ENCODE measurements at places on chromosomes 16 and 17.

DNA sequence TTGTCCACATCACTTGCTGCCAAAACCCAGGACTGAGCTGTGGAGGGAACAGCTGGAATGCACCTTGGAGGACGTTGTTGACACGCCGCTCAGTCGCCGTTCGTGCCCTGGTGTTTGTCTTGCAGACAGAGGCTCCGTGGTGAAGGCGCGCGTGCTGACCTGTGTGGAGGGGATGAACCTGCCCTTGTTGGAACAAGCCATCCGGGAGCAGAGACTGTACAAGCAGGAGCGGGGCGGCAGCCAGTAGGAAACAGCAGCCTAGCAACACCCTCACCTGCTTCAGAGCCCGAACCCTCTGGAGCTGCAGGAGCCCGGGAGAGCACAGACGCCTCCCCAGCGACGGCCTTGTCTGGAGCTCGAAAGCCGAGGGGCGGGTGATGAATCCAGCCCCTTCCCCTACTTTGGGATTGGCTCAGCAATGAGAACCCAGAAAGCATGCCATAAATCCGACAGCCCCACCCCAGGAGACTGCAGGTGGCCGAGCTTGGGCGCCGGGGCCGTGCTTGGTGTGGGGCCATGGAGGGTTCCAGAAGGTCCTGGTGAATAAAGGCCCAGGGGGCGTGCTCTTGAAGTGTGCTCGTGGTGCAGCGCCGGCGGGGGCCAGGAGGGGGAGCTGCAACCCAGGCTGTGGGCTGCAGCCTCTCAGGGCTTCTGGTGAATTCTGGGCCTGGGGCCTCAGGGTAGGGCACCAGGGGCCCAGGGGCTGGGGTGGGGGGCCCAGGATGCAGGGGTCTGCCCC lies 470 bp upstream of the CDK3 start:
- peak; percentile 62 for DNase-seq

- no peak for DNase-seq
Measured at GRCh38 chr17:59370593-59371299, 39.3 kb downstream of the YPEL2 start.

GRCh38 chr17:74807925-74808324 lies 31.8 kb upstream of the NAT9 start:
- no peak for DNase-seq

- DNase-seq, result no peak
Measured at GRCh38 chr17:5444209-5444608, 5.3 kb upstream of the C1QBP start.

- DNase-seq, result no peak
Measured at GRCh38 chr16:23948949-23949411, 113.2 kb downstream of the PRKCB start.

GRCh38 chr17:51221322-51221721 lies 38.5 kb downstream of the MBTD1 start:
- no peak for DNase-seq

DNA sequence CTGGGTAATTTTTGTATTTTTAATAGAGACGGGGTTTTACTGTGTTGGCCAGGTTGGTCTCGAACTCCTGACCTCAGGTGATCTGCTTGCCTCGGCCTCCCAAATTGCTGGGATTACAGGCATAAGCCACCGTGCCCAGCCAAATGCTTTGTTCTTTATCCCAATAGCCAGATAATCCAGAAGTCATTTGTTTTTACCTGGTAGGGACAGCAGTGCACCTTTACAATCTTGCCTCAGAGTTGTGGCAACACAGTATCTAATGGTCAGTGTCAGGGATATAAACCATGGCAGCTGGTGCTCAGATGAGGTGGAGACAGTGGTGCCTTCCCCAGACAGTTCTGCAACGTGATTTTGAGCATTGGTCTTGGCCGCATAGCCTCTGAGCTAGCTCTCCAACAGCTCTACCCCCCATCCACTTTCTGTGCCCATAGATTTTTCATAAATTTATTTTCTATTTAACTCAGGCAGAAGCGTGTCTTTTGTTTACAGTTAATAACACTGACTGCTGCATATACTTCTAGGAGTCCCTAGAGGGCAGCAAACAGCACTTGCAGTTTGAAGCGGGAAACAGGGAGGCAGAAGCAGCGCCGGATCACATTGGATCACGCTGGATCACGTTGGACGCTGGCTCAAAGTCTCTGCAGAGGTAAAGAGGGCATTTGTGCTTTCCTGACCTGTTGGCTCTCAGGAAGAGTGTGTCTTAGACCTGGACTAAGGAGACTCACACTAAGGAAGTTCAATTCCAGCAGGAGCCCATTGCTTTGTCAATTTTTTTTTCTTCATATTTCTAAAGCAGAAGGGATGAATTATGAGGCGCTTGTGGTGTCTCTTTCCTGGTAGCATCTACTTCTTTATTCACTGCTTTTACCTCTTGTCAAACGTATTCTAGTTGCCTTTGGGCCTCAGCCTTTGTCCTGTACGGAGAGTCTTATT lies 5.1 kb upstream of the GGT6 start:
- DNase-seq, result peak; percentile 39

GRCh38 chr16:4200000-4200780 lies 41.7 kb downstream of the SRL start:
- DNase-seq, result no peak

DNA sequence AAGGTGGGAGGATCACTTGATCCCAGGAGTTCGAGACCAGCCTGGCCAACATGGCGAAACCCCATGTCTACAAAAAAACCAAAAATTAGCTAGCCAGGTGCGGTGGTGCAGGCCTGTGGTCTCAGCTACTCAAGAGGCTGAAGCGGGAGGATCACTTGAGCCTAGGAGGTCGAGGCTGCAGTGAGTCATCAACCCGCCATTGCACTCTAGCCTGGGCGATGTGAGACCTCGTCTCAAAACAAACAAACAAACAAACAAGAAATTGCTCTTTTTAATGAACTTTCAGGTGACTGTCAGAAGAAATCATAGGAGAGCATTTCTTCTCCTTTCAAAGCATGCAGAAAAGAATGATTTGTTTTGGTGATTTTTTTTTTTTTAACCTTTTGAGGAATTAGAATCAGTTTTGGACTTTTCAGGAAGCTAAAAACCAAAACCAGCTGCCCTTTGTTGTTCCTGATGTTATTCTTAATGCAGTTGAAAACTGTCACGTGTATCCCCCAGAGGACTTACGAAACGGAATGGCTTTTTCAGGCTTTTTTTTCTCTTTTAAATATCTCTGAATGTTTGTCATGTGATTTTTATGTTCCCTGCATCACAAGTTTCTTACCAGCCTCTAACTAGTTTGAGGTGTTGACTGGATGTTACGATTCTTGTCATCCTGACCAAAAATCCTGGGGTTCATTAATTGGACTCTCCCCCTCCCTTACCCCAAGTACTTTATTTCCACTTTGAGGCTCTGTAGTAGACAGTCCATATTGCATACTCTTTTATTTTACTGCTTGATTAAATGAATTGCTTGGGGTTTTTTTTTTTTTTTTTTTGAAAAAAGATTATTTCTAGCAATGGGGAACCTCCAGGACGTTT lies 34.1 kb downstream of the SNX29 start:
- DNase-seq, result no peak

- no peak for DNase-seq
Measured at GRCh38 chr16:68460067-68460466, 11.8 kb upstream of the SMPD3 start.

- no peak for DNase-seq
Measured at GRCh38 chr17:39794249-39794970, 56.7 kb downstream of the GRB7 start.

- no peak for DNase-seq
Measured at GRCh38 chr16:30694926-30695693, 3.9 kb upstream of the SRCAP start.

- no peak for DNase-seq
Measured at GRCh38 chr17:74235040-74235581, 21.7 kb downstream of the TTYH2 start.

GRCh38 chr16:24418733-24419132 lies 120.6 kb upstream of the RBBP6 start:
- no peak for DNase-seq

DNA sequence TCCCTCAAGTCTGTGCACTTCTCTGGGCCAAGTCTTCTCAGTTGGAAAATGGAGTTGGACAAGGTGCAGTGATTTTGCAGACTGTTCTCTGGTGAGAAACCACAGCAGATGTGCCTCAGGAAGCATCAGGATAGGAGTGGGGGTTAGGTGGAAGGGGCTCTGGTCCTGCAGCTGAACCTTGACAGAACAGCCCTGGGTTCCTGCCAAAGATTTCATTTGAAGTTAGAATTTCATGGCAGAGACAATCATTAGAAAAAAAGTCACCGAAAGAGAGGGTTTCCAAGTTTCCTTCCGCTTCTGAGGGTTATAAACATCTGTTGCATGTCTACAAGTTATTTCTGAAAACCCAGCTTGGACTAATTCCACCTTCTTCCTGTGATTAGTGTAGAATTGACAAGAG lies 80.4 kb upstream of the IRX3 start:
- DNase-seq, result no peak

DNA sequence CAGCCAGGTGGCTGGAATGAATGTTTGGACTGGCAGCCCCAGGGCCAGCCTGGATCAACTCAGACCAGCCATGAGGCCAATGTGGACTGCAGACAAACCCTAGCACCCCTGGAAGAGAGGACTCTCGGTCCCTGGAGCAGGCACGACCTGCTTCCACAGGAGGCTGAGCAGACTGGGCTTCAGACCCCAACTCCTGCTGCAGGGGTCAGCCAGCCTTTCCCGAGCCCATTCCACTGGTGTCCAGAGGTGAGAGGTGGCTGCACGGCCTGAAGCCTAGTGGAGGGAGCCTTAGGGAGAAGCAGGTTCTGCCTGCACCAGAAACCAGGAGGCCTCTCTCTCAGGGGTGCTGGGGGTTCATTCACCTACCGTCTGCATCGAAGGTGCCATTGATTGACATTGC lies 97.1 kb downstream of the CPPED1 start:
- no peak for DNase-seq

- no peak for DNase-seq
Measured at GRCh38 chr17:44584443-44584842, 27.2 kb downstream of the FZD2 start.

GRCh38 chr16:27703121-27703520 lies 153.2 kb downstream of the KATNIP start:
- no peak for DNase-seq

GRCh38 chr17:68790492-68790891 lies 164.7 kb downstream of the ABCA8 start:
- DNase-seq, result no peak

GRCh38 chr16:62022688-62023087 lies 13.6 kb downstream of the CDH8 start:
- no peak for DNase-seq

- DNase-seq, result no peak
Measured at GRCh38 chr16:79293836-79294460, 306.6 kb downstream of the MAF start.
